Memory B cell (primary cell): ENCODE measurements at places on chromosomes 3 and 15.
A peak's percentile ranks its signal among the peaks of the same experiment; 100 is the strongest.

GRCh38 chr3:167874671-167875372 is 139.3 kb downstream of the SERPINI1 start:
- no peaks in the 10 kb centered on the region for H3K36me3 ChIP-seq
- no peak overlapping the region for H3K4me3 ChIP-seq
- DNase-seq, result no peak
- H3K4me1 ChIP-seq, result peaks cover 3% of the 10 kb centered on the region
- H3K27ac ChIP-seq, result no peak overlapping the region

DNA sequence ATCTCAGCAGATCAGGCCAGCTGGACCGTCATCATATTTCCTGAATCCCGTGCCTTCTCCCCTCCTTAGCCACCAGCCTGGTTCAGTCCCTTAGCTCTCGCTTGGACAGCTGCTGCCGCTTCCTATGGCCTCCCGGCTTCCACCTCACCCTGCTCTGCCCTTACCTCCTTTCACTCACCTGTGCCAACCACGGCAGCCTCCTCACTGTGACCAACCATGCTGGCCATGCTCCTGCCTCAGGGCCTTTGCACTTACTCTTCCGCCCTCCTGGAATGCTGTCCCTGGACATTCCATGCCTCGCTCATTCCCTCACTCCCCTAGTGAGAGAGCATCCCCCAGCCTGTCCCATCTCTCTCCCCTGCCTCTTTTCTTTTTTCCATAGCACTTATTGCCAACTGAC is 19.2 kb downstream of the GRIP2 start:
- no peak overlapping the region for H3K27ac ChIP-seq
- H3K36me3 ChIP-seq, result no peaks in the 10 kb centered on the region
- no peak for DNase-seq
- H3K27me3 ChIP-seq, result peaks cover 14% of the 10 kb centered on the region

DNA sequence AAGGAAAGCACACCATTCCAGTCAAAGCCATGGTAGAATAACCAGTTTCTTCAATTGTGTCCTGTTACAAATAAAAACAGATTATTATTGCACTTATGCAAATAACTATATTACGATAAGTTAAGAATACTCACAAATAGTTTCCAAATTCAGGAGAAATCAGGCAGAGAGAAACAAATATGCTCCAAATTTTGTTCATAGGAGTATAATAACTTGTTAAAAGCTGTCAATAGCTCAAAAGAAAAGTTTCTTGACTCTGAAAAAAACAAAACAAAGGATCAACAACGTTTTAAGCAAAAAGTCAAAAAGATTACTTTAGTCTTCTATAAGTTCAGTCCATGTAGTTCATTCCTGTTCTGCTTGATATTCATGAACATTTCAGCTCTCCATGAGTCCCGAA is 59.7 kb upstream of the BDH1 start:
- no peaks in the 10 kb centered on the region for H3K27me3 ChIP-seq
- H3K27ac ChIP-seq, result no peak overlapping the region
- DNase-seq, result no peak
- no peak overlapping the region for H3K4me3 ChIP-seq
- peaks cover 55% of the 10 kb centered on the region for H3K36me3 ChIP-seq

DNA sequence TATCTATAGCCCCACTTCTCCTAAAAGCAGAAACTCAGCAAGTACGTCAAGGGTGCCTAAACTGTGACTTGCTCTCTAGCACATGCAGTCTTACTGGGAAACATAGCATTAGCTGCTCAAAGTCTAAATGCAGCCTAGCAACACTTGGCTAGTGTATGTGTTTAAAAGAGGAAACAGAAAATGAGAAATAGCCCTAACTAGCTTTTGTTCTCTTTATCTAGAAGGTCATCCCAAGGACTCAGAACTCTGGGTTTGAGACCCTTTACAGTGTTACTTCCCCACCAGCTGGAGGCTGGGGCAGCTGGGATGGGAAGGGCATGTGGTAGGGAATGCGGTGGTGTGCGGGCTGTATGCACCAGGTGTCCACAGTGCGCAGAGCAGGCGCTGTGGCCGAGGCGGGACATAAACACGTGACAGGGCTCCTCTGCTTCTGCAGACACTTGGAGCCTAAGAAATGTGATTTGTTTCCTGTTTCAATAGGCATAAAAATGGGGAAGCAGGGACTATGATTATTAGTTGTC is 13.3 kb downstream of the ETV5 start:
- no peak overlapping the region for H3K4me3 ChIP-seq
- H3K27ac ChIP-seq, result no peak overlapping the region
- H3K4me1 ChIP-seq, result no peaks in the 10 kb centered on the region
- no peaks in the 10 kb centered on the region for H3K36me3 ChIP-seq

GRCh38 chr3:194772241-194773000 is 86.7 kb downstream of the FAM43A start:
- no peak overlapping the region for H3K27ac ChIP-seq
- no peak overlapping the region for H3K4me3 ChIP-seq
- H3K27me3 ChIP-seq, result peaks cover 13% of the 10 kb centered on the region
- peaks cover 15% of the 10 kb centered on the region for H3K4me1 ChIP-seq
- DNase-seq, result no peak

GRCh38 chr3:81299481-81299880 is 462.0 kb downstream of the GBE1 start:
- H3K27me3 ChIP-seq, result no peaks in the 10 kb centered on the region
- H3K4me1 ChIP-seq, result no peaks in the 10 kb centered on the region
- DNase-seq, result no peak
- H3K27ac ChIP-seq, result no peak overlapping the region

DNA sequence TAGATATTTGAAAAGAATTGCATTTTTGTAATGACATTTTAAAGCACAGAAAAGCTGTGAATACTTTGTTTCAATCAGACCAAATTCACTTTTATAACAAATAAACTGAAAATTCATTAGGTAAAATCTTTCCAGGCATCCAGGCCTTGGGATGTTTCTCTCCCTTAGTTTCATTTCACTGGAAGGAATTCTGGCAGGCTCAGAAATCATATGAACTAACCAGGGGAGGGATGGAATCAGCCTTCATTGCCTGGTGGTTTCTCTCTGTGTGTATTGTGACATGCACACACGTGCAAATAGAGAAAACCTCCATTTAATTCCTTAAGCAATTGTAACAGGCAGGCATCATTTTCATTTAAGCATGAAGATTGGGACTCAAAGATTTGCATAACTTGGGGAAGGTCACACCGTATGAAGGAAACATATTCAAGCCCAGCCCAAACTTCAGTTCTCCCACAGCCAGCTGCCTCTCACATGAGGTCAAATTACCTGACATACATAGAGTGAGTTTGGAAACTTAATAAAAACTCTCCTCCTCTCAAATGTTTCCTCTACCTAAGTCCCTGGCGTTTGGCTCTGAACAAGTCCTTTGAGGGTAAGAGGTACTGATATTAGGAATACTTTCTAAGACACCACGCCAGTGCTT is 376.1 kb upstream of the MCTP2 start:
- no peak for DNase-seq
- no peaks in the 10 kb centered on the region for H3K4me1 ChIP-seq
- no peak overlapping the region for H3K27ac ChIP-seq
- no peaks in the 10 kb centered on the region for H3K36me3 ChIP-seq

GRCh38 chr3:102060814-102061213 is 211.5 kb downstream of the NFKBIZ start:
- no peaks in the 10 kb centered on the region for H3K27me3 ChIP-seq
- H3K4me1 ChIP-seq, result peaks cover 28% of the 10 kb centered on the region
- H3K36me3 ChIP-seq, result no peaks in the 10 kb centered on the region
- H3K4me3 ChIP-seq, result no peak overlapping the region

DNA sequence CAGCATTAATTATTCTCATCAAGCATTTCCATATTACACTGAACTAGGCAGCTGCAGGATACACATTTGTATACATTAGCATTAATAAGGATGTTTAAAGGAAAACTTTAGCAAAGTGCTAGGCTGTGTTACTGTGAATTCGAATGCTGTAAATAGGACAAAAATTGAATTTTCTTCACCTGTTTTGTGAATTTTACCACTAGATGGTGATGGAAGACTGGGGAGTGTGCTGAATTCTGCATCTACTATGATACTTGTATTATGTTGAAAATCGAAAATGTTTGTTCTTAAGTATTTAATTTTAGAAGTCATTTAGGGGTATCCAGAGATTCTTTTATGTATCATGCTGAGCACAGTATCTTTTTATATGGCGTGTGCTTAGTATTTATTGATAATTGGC is 12.3 kb upstream of the P2RY14 start:
- no peak for DNase-seq
- no peaks in the 10 kb centered on the region for H3K36me3 ChIP-seq
- no peaks in the 10 kb centered on the region for H3K27me3 ChIP-seq
- no peak overlapping the region for H3K4me3 ChIP-seq

DNA sequence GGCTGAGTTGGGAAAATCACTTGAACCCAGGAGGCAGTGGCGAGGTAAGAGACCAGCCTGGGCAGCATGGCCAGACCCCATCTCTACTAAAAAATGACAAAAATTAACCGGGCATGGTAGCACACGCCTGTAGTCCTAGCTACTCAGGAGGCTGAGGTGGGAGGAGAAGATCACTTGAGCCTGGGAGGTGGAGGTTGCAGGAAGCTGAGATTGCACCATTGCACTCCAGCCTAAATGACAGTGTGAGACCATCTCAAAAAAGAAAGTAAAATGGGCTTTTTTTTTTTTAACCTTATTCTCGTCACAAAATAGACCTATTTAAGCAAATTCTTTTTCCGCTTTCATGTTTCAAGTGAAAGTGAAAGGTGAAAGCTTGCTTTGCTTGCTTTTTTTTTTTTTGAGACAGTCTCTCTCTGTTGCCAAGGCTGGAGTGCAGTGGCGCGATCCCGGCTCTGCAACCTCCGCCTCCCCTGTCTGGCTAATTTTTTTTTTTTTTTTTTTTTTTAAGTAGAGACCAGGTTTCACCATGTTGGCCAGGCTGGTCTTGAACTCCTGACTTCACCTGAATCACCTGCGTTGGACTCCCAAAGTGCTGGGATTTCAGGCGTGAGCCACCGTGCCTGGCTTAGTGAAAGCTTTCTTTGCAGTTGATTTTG is 3.6 kb downstream of the PDIA3 start:
- peak overlapping the region; percentile 60 for H3K27ac ChIP-seq
- H3K4me1 ChIP-seq, result peaks cover 25% of the 10 kb centered on the region
- peaks cover 12% of the 10 kb centered on the region for H3K36me3 ChIP-seq
- H3K4me3 ChIP-seq, result peak overlapping the region; percentile 64

GRCh38 chr3:634511-634910 is 437.9 kb downstream of the CHL1 start:
- no peak for DNase-seq
- no peaks in the 10 kb centered on the region for H3K36me3 ChIP-seq

- DNase-seq, result no peak
- no peak overlapping the region for H3K27ac ChIP-seq
- H3K36me3 ChIP-seq, result no peaks in the 10 kb centered on the region
- H3K4me1 ChIP-seq, result no peaks in the 10 kb centered on the region
- H3K4me3 ChIP-seq, result no peak overlapping the region
Measured at GRCh38 chr3:134606033-134607025, 44.5 kb downstream of the KY start.

DNA sequence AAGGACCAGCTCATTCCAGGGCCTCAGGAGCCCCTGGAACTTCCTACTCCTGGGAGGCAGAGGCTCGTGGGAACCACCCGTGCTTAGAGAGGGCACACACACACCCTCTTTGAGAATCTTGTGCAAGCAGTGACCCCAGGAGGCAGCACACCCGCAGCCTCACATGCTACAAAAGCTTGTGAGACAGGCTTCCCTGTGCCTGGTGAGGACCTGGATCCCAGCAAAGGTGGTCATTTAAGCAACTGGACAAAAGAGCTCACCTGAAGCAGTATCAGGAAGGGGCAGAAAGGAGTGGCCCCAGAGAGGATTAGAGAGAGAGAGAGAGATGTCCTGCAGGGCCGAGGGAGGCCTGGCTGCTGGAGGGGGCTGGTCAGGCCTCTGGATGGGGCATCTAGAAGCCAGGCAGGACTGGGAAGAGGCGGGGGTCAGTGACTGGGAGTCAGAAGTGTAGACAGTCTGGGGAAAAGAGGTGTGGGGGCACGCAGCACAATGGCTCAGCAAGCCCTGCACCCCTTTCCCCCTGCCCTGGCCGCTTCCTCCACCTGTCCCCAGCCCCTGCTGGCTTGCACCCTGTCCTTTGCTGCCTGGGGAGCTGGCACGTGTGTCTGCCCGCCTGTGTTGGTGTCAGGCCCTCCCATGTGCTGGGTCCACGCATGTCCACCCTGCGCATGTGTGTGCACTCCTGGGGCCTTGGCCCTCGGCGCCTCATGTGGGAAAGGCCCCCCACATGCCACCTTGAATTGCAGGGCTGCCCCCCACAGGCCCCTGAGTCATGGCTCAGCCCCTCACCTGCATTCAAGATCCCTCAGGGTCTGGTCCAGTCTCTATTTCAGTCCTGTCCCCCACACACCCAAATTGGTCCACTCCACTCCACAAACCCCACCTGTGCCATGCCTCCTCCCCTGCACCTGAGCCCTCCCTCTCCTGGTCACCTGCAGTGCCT is 36.9 kb downstream of the TSPAN3 start:
- no peak overlapping the region for H3K4me3 ChIP-seq
- peak overlapping the region; percentile 86 for H3K27ac ChIP-seq
- peaks cover 20% of the 10 kb centered on the region for H3K4me1 ChIP-seq
- no peak for DNase-seq
- H3K36me3 ChIP-seq, result peaks cover 15% of the 10 kb centered on the region

GRCh38 chr3:184647405-184647936 is 64.4 kb downstream of the MAGEF1 start:
- H3K27me3 ChIP-seq, result peaks cover 14% of the 10 kb centered on the region
- no peaks in the 10 kb centered on the region for H3K4me1 ChIP-seq
- no peak overlapping the region for H3K27ac ChIP-seq
- H3K36me3 ChIP-seq, result peaks cover 2% of the 10 kb centered on the region
- DNase-seq, result no peak
- no peak overlapping the region for H3K4me3 ChIP-seq

DNA sequence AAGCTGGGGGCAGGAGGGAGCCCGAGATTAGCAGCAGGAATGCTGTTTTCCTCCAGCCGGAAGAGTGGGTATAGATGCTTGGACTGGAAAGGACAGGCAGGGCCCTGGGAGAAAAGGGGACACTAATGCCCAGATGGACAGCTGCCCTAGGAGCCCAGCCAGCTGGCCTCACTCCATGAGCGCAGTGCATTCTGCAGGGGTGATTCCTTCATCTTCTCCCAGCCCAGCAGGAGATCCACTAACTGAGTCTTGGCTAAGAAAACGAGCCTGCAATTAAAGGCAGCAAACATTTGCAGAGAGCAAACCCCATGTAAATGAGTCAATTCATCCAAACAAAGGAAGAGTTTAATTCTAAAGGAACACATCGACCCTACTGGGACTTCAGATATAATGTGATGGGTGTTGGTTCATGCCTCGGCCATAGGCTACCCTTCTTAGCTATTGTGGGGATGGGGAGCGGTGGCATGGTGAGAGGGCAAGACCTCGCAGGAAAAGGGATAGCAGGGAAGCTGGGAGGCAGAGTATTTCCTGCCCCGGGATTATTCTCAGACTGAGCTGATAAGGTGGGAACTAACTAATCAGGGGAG is 13.3 kb upstream of the MINAR1 start:
- peaks cover 2% of the 10 kb centered on the region for H3K27me3 ChIP-seq
- no peak overlapping the region for H3K27ac ChIP-seq
- no peak overlapping the region for H3K4me3 ChIP-seq
- DNase-seq, result no peak
- H3K4me1 ChIP-seq, result no peaks in the 10 kb centered on the region
- H3K36me3 ChIP-seq, result peaks cover 2% of the 10 kb centered on the region
